ENCODE measurements at places on chromosomes 4 and X.

GRCh38 chr4:129481107-129481506 is 385.2 kb downstream of the C4orf33 start:
- DNase-seq = no peak

DNA sequence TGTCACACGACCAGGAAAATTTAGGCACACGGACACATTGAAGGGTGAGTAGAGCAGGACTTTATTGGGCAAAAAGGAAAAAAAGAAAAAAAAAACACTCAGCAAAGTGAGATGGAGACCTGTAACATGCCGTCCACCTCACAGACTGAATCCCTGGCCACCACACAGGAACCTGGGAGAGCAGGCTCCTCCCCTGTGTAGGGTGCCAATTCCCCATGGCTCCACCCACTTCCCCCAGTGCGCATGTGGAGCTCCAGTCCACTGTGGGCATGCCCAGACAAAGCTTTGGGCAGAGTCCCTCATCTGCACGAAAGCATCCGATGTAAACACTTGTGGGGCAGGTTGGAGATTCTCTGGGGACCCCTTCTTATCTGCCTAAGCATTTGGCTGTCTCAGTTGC is 23.6 kb upstream of the CBR4 start:
- no peak for DNase-seq

DNA sequence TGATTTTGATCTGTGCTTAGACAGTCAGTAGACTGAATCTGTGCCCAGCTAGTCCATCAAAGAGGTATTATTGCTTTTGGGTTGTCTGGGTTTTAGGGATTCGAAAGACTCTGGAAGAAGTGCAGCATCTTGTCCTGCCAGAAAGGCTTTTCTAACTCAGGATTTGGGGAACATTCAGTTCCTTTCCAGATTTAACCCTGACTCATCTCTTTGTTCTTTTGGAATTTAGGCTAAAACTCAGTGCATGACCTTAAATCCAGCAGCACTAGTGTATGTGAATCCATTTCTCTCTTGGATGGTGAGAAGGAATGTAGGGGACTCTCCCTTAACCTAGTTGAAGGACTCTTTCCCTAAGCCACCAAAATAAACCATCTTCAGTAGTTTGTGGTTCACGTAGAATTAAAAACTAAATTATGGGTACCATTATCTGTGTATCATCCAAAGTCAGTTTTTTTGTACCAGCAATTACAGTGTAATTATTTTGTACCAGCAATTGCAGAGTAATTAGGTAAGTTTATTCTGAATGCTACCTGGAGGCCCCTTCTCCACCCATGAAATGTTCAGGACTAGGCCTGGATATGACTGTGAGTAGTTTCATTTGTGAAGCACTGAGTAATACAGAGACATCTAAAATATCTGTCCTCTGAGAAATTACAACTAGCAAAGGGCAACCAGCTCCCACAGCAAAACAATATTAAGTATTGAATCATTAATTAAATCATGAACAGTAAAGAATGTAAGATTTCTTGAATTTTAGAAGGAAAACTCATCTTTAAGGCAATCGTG is 384.0 kb downstream of the TMA16 start:
- no peak for DNase-seq

GRCh38 chrX:79065696-79066095 is 78.8 kb upstream of the GPR174 start:
- DNase-seq = no peak

DNA sequence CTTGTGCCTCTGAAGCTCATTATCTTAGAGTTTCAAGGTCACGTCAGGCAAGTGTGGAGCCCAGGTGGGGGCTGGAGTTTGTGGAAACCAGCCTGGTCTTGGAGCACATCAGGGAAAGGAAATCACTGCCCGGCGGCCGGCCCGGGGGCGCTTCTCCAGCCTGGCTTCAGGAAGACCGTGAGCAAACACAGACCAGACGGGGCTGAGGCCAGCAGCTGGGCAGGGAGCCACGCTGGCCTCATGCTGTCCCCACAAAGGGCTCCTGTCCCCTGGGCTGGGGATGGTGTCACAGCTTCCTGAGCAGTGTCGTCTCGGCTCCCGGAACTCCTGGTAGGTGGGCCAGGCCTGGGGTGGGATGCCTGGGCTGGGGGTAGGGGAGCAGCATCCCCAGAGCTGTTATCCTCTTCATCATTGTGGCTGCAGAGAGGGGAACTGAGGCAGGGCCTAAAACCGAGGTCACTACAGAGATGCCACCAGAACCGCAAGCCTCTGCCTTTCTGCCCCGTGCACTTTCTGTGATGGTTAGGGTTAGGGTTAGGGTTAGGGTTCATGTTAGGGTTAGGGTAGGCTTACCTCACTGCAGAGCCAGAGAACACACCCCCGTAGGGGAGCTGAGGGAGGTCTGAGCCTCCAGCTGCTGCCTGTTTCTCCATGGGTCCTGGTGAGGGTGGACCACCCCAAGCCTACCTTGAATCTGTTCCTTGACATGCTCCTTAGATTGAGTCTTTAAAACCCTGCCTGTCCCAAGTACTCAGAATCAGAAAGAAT is 77.5 kb downstream of the HTRA3 start:
- DNase-seq = no peak

GRCh38 chrX:19640693-19641374 is 125.5 kb upstream of the MAP3K15 start:
- DNase-seq = no peak

DNA sequence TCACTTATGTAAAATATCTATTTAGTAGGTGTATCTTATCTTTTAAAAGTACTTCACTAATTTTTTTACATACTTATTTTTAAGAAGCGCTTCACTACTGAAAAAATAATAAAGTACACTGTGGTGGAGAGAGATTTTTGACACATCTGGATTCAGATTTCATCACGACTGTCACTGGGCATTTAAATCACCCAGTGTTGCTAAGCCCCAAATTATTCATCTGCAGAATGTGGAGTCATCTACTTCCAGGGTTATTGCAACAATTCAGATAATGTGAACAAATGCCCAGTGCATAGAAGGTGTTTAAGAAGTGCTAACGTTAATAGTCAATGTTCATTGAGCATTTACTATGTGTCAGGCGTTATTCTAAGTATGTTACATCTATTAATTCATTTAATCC is 41.8 kb downstream of the AASDH start:
- no peak for DNase-seq

- no peak for DNase-seq
Observed at GRCh38 chrX:118630848-118631247, 96.6 kb upstream of the IL13RA1 start.

DNA sequence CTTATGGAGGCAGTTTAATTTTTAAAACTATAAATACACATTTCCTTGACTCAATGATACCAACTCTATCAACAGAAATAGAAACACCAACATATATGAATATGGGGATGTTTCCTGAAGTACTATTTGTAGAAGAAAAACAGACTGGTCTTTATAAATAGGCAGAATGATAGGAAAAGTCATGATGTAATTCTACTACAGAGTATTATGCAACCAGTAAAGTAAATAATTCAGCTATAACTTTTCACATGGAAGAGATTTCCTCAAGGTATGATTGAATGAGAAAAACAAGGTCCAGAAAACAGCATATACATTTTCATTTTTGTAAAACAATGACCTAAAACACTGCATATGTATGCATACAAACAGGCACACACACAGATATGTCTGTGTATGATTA is 56.2 kb downstream of the GPRIN3 start:
- no peak for DNase-seq

- DNase-seq = no peak
Observed at GRCh38 chr4:142683997-142684396, 162.1 kb downstream of the INPP4B start.

DNA sequence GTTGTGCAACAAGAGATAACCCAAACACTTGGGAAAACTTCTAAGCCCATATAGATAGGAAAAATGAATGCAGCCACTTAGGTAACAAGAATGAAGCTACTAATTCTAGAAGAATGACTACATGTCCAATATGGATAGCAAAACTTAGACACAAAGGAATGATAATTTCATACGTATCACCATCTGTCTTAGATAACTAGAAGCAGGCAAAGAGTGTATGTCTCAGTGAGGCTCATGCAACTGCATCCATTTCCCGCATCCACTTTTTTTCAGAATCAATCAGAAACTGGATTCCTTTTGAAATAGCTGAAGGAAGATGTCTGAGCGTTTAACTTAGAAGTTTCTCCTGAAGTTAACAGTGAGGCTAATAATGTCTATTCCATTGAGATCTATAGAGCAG is 408.7 kb upstream of the PITX2 start:
- DNase-seq = no peak

- no peak for DNase-seq
Observed at GRCh38 chr4:3780347-3781171, 14.4 kb downstream of the ADRA2C start.

- DNase-seq = no peak
Observed at GRCh38 chrX:140391313-140391712, 113.6 kb downstream of the SOX3 start.

DNA sequence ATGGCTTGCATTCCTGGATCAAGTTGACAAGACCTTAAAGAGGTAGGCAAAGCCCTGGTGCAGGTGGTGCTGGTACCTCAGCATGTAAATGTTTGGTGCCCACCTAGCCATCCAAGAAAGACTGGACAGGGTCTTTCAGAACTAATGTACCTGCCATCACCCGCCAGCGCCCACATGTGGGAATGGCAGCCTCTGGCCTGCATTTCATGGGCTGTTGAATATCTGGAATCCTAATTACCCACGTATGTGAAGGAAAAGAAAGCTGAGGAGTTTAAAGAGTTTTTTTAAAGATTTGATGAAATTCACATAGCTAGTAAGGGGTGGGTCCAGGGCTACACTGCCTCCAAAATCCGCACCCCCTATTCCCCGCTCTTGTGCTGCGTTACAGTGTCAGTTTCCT is 8.6 kb upstream of the CCDC149 start:
- no peak for DNase-seq

- DNase-seq = no peak
Observed at GRCh38 chr4:139815778-139816601, 150.4 kb downstream of the MGST2 start.

DNA sequence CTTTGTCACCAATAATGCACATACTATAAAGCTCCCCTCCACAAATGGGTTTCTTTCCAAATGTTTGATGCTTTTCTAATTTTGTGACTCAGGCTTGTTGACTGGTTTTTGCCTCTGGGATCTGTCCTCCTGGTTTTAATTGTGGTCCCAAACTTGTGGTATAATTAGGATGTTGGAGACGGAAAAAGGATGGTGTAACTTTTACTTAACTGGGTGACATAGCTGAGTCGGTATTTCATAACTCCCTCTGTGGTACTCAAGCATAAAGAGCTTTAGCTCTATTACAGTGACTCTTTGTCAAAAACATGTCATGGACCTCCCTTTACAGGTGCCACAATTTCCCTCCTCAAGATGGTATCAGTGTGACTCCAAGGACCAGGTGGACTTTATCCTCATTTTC is 119.7 kb upstream of the RBPJ start:
- no peak for DNase-seq

DNA sequence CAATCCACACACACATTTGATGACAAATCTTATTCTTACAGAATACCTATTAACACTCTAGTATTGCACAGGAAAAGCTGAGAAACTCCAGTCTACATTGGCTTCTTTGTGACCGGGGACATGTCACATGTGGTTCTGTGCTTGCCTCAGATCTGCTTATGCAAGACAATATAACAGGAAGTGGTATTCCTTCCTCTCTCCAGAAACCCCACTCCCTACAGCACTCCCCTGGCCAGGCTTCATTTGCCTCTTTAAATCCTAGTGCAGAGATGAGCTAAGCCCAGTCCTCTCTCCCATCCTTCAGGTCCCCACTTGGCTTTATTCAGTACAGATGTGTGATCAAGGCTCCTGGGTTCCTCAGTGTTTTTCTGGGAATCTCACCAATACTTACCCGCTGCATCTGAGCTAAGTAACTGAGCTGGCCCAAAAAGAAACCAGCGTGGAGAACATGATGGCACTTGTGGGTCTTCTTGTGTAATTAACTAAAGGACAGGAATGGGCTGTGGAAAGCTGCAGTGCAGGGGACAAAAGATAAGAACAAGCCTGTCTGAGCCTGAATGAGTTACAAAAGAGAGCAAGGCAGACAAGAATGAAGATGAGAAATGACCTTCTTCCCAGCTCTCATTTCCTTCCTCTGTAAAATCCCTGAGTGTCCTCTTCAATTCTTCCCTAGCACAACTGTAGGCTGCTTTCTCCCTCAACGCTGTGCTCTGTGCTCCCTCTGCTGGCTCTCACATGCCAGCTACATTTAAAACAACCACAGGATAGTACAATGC is 105.6 kb downstream of the HNRNPD start:
- DNase-seq = no peak
